Ecto neural progenitor cell (in vitro differentiated cells): ENCODE measurements at places on chromosomes 2 and 18.

- DNase-seq = no peak
These were observed 9.1 kb upstream of the SAP130 start for GRCh38 chr2:128036748-128037607.

DNA sequence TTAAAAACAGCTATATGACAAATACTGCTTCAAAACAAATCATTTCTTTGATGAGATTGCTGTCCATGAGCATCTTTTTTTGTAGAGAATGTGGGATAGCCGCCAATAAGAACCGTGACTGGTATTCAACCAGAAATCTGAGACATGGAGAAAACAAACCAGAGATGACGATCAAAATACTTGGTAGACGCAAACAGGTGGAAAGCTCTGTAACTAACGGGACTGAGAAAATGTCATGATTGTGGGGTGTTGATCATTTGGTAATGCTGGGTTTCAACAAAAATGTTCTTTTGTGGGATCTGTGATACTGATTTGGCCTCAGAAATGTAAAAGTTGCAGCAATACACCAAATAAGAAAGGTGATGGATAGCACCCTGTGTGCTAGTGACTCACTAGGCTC, 364.8 kb downstream of the NYAP2 start:
- DNase-seq = no peak

GRCh38 chr2:1713142-1713838, 31.0 kb downstream of the PXDN start:
- DNase-seq = no peak

DNA sequence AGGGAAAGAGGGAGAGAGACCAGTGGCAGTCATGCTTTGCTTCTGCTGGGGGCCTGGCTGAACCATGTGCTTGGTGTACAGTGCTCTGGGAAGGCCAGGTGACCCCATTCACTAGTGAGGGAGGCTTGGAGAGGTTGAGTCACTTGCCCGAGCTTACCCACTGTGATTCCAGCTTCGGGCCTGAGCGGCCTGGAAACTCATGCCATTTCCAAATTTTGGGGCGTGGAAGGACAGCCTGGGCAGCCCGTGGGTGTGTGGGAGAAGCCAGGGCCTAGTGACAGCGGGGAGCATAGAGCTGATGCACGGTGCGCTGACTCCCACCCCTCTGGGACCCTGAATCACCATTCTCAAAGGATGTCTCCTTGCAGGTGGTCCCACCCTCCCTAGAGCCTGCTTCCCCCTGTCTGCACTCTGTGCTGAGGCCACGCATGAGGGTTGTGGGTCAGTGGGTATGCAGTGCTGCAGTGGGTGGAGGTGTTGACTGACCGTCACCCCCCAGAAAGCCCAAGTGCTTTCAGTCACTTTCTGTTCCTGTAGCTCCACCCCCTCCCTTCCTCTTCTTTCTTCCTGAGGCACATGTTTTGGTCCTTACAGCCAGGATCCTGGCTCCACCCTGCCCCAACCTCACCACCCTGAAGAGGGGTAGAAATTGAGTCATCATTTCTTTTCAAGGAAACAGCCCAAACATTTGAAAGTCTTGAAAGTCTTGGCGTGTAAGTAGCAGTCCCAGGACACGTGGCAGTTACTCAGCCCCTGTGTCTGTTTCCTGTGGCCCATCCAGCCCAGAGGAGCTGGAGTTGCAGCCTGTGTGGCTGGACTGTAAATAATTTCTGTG, 69.3 kb upstream of the MCFD2 start:
- DNase-seq = no peak

DNA sequence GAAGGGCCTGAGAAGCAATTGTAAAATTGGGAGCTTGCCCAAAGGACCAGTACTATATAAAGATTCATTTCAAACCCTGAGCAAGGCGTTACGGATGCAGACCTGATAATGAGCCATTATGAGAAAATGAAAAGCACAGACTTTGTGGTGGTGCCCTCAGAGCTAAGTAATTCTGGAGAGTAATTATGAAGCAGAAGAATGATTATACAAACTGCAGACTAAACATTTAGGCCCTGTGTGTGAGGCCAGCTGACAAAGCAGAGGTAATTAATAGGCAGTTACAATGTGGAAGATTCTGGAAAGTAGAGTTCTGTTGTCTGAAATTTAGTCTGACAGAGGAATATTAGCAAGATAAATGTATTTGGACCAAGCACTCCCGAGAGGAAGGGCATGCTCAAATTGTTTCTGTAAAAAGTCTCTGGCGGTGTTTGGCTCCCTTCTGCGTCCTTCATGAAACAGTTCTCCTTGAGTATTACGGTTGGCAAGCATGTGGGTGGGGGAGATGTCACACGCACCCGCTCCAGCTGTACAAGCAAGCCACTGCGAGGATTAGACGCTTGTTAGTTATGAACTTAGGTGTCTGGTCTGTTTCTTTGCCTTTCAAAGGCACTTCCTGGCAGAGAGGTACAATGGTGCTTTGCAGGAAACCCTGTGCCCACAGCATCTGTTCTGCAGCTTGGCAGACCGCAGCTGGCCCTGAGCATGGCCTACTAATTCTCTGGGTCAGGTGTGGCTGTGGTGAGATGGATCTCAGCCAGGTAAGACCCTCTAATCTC, 45.5 kb downstream of the CDC42EP3 start:
- DNase-seq = no peak

- no peak for DNase-seq
These were observed 134.1 kb upstream of the SIX3 start for GRCh38 chr2:44807201-44808025.

GRCh38 chr2:184681642-184682321, 83.5 kb downstream of the ZNF804A start:
- DNase-seq = no peak

DNA sequence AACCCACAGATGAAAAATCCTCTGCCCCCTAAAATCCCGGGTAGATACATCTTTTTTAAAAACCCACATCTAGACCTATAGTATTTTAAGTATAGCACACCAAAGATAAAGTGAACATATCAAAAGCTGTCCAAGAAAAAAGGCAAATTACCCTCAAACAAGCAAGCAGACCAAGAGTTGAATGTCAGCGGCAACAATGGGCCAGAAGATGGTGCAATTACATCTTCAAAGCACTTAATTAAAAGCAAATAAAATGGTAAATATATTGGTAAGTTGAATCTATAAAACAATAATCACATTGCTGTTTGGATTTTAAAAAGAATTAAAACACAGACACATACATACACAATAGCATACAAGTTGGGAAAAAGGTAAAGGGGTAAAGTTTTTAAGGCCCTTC, 98.5 kb downstream of the MYOM1 start:
- DNase-seq = no peak

GRCh38 chr2:105754994-105755393, 10.3 kb downstream of the NCK2 start:
- no peak for DNase-seq

- no peak for DNase-seq
These were observed 379.0 kb upstream of the CHST9 start for GRCh38 chr18:27564066-27564465.

- DNase-seq = no peak
These were observed 189.0 kb downstream of the RPIA start for GRCh38 chr2:88880441-88880953.

GRCh38 chr18:57428221-57429150, 6.7 kb upstream of the ONECUT2 start:
- peak; percentile 65 for DNase-seq

DNA sequence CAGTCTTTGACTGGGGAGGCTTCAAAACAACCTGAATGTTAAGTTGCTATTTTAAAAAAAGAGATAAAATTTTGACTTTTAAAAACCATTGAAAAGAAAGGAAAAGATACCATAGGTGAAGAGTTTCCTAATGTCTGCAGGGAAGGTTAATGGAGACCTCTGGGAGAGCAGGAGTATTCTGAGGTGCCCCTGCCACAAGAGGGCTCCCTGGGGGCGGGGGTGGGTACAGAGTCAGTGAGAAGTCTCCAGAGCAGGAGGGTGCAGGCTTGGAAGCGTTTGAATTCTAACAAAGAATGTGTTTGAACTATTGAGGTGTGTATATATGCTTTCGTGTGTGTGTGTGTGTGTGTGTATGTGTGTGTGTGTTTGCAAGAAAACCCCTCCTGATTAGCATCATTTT, 46.7 kb upstream of the ST6GAL2 start:
- DNase-seq = no peak

- no peak for DNase-seq
These were observed 88.1 kb downstream of the NDUFA10 start for GRCh38 chr2:239936838-239937581.

DNA sequence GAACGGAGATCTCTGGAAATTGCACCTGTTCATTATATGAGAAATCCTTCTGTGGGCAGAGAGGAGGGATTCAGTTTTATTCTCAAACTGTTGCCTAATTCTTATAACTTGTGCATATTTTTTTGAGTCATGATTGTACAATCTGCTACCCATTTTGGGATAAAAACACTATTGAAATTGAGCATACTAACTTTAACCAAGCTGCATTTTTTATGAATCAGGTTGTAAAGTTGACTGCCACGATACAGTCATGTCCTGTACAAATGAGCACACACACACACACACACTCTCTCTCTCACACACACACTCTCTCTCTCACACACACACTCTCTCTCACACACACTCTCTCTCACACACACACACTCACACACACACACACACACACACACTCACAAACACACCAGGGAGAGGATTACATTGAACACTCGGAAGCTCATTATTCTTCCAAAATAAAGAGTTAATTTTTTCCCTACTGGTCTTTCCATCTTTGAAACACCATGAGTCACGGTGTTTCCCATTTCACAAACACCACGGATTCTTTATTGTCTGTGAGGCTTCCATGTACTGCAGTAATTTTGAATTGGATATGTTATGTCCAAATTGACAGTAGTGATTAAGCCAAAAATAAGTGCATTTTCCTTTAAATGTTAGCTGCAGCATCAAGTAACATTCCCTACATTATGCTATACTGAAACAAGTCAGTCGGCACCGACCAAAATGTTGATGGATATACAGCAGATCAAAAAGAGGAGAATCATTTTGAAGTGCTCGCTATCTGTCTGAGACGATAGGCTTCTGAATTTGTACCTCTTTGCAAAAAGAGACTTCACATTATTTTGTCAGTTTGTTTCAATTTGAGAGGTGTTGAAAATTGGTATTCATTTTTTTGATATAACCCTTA, 216.9 kb downstream of the ARHGAP15 start:
- no peak for DNase-seq

GRCh38 chr2:224997802-224998201, 44.5 kb downstream of the DOCK10 start:
- no peak for DNase-seq

- peak; percentile 20 for DNase-seq
These were observed 251.0 kb downstream of the NDUFA10 start for GRCh38 chr2:239774142-239774462.

- DNase-seq = peak; percentile 33
These were observed 79.9 kb downstream of the EPAS1 start for GRCh38 chr2:46377101-46377581.

DNA sequence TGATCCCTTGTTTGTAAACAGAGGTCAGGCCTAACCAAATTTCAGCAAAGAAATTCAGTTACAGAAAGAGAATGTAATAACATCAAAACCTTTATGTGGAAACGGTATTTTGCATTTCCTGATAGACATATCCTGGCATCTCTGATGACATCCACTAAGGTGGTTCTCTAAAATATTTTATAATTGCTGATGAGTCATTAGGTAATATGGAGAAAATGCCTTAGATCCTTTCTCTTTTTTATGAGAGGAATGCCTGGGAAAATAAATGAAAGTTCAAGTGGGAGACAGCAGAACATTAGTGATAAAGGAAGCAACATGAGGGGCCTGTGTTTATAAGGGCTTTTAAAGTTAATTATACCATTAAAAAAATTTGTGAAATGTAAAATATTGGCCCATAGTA, 72.6 kb downstream of the PLCL1 start:
- DNase-seq = no peak

GRCh38 chr18:3346487-3346886, 84.6 kb downstream of the MYL12B start:
- no peak for DNase-seq

GRCh38 chr2:75200140-75201096, 1.1 kb upstream of the TACR1 start:
- peak; percentile 67 for DNase-seq

DNA sequence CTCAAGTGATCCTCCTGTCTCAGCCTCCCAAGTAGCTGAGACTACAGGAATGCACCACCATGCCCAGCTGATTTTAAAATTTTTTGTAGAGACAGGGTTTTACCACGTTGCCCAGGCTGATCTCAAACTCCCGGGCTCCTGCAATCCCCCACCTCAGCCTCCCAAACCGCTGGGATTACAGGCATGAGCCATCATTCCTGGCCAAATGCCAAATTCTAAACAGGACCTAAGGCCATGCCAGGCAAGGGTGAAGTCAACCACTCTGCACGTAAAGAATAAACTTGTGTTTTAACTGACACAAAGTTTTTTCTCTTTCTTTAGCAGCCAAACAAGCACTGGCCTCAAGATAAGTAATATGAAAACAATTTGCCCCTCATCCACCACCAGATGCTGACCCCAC, 37.4 kb upstream of the SATB2 start:
- no peak for DNase-seq

DNA sequence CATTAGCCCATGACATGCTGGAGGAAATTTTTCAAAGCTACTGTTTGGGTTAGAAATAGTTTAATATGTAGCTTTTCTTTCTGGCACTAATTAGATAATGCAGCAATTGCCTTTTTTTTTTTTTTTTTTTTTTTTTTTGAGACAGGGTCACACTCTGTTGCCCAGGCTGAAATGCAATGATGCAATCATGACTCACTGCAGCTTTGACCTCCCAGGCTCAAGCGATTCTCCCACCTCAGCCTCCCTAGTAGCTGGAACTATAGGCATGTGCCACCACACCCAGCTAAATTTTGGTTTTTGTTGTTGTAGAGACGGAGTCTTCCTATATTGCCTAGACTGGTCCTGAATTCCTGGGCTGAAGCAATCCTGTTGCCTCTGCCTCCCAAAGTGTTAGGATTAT, 136.2 kb downstream of the SP100 start:
- no peak for DNase-seq

GRCh38 chr2:74021407-74021755, 36.7 kb downstream of the TET3 start:
- DNase-seq = no peak
